ENCODE measurements at places on chromosomes 4 and X.

- DNase-seq = no peak
These were observed 29.1 kb downstream of the PPP2R2C start for GRCh38 chr4:6443035-6444023.

- DNase-seq = no peak
These were observed 27.1 kb downstream of the FAM53A start for GRCh38 chr4:1656986-1657385.

DNA sequence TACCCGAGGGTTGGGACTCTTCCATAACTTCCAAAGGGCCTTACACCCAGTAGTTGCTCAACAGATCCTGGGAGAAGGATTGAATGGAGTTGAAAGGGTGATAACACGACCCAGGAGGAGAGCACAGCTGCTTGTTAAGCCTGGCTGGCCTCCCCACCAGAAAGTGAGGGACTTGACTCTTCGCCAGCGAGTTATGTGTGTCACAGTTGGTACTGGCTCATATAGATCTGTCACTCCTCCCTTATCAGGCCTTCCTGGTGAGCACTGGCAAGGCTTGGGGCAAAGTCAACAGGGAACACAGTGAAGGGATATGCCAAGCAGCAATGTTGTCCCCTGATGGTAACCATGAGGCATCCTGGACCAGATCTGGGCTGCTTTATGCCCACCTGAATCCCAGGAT lies 35.8 kb downstream of the APLN start:
- DNase-seq = no peak

DNA sequence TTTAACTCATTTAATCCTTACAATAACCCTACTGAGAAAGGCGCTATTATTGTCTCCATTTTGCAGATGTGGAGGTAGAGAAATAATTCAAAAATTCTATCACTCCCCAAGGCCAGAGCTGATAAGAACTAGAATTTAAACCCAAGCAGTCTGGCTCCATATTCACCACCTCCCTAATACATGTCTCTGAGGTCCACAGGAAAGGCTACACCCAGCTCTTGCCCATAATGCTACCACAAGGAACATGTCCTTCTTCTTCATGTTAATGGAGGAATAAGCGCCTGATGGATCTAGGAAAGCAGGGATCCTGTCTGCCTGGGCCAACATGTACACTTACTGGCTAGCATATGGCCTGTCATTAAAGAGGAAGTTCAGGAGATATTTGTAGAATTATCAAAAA lies 16.3 kb downstream of the APBB2 start:
- no peak for DNase-seq

GRCh38 chrX:131801066-131801465 lies 222.0 kb upstream of the STK26 start:
- peak; percentile 15 for DNase-seq

DNA sequence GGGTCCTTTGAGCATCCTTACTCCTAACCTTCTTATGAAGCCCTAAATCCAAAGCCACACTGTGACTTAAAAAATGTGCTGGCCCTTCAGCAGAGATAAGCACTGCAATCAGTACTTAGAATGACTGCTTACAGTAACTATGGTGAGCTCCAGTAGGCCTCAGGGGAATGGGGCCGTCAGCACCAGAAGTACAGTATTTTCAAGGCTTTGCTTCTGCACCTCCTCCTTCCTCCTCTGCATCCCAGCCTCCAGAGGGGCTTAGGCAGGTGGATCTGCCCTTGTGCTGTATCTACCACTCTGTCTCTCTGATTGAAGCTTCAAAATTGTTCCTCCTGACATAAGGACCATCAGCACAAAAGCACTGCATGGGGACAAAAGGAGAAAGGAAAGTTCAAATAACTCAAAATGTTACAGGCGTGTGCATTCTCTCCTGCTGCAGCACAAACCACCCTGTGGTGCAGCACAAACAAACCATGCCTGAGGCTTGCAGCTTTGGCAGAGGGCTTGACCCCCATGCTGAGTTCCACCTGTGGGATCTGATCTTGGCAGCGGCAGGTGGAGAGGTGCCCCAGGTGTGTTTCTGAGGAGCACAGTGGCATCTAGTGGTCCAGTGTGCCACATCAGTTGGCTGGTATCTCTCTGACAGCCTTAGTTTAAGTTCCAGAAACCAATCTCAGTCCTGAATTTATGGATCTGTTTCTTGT lies 164.7 kb downstream of the SOWAHB start:
- no peak for DNase-seq

DNA sequence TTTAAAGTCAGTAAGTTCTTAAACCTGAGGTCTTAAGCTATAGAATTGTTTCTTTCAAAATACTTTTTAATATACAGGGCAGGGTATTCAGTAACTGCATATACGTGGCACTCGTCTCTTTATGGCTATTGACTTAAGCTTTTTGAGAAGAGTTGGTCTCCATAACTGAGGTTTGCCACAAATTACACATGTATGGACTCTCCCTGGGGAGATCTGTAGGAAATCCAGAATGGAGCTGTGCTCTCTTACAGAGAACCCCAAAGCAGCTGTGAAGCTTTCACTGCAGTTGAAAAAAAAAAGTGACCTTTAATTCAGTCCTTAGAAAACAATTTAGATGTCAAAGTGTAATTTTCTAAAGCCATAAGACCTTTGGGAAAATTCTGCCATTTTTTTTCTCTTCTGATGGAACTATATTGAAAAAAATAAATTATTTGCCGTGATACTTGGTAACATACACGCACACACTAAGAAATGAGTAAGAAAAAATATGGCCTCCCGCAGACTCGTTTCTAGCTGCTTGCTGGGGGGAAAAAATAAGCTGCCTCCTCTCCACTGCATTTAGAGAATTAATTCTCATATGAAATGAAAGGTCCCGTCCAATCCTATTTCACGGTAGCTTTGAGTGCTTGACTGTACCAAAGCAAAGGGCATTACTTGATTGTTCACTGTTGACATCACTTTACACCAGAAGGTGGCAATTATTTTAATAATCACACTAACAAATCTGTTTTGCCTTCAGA lies 159.4 kb upstream of the TENM3 start:
- DNase-seq = no peak

GRCh38 chr4:169934794-169935429 lies 91.3 kb downstream of the MFAP3L start:
- DNase-seq = no peak

- DNase-seq = no peak
These were observed 57.6 kb downstream of the TBCK start for GRCh38 chr4:106258145-106259045.

DNA sequence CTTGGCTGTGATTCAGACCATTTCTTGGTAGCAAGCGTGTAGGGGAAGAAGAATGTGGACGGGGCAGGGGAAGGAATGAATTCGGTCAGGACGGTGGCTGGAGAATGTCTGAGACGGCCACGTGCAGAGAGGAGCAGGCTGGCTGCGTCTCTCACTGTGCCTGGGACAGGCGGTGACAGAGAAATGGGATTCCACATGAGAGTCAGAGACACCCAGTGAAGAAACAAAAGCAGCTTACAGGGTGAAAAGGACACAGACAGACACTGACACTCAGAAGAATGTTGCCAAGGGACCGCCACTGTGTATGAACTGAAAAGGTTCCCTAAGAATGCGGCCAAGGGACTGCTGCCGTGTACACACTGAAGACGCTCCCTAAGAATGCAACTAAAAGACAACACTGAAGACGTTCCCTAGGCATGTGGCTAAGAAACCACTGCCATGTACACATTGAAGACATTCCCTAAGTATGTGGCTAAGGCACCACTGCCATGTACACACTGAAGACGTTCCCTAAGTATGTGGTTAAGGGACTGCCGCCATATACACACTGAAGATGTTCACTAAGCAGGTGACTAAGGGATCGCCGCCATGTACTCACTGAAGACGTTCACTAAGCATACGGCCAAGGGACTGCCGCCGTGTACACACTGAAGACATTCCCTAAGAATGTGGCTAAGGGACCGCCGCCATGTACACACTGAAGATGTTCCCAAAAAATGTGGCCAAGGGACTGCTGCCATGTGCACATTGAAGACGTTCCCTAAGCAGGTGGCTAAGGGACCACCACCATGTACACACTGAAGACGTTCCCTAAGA lies 49.1 kb downstream of the DHRSX start:
- DNase-seq = peak; percentile 20

- peak; percentile 15 for DNase-seq
These were observed 34.3 kb upstream of the CPEB2 start for GRCh38 chr4:14967982-14968381.

GRCh38 chr4:73871511-73872310 lies 2.5 kb downstream of the CXCL1 start:
- no peak for DNase-seq

GRCh38 chr4:180571516-180572055 lies 1671.6 kb upstream of the TENM3 start:
- no peak for DNase-seq

- no peak for DNase-seq
These were observed 57.8 kb upstream of the PLAC1 start for GRCh38 chrX:134715930-134716619.

- no peak for DNase-seq
These were observed 258.7 kb upstream of the SLC7A11 start for GRCh38 chr4:138500869-138501268.

DNA sequence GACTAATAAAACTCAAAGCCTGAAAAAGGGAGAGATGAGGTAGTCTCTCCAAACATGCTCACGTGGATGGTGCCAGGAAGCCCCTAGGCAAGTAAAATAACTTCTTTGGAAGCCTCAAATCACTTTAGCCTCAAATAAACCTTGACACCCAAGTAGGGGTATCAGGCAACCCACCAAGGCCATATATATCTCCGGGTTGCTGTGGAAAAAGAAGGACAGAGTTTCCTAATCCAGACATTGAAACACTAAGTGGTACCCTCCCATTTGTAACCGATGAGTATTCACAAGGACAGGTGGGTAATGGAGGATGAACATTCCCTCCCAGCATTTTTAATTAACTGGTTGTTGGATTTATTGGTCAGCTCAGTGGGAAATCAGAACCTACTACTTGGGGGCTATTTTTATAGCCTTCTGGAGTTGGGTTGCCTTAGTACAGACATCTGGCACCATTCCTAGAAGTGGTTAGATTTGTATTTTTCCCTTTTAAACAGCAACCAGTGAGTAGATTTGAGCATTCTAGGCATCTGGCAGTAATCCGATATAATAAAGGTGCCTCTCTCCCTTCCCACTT lies 87.7 kb downstream of the GPC3 start:
- no peak for DNase-seq

DNA sequence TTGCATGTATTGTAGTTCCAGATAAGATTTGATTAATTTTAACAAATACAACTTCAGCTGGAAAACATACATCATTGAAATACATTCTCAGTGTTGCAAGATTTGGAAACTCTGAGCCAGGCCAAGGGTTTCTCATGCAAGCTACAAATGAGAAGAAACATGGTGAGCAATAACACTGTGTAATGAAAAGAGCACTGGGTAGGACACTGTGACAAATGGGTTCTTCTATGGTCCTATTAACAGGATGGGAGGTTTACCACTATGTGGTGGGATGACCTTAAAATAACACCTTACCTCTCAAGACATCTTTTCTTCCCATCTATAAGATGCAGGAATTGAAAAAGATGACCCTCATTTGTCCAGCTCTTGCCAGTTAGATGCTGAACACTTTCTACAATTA lies 19.6 kb upstream of the NDNF start:
- DNase-seq = no peak

DNA sequence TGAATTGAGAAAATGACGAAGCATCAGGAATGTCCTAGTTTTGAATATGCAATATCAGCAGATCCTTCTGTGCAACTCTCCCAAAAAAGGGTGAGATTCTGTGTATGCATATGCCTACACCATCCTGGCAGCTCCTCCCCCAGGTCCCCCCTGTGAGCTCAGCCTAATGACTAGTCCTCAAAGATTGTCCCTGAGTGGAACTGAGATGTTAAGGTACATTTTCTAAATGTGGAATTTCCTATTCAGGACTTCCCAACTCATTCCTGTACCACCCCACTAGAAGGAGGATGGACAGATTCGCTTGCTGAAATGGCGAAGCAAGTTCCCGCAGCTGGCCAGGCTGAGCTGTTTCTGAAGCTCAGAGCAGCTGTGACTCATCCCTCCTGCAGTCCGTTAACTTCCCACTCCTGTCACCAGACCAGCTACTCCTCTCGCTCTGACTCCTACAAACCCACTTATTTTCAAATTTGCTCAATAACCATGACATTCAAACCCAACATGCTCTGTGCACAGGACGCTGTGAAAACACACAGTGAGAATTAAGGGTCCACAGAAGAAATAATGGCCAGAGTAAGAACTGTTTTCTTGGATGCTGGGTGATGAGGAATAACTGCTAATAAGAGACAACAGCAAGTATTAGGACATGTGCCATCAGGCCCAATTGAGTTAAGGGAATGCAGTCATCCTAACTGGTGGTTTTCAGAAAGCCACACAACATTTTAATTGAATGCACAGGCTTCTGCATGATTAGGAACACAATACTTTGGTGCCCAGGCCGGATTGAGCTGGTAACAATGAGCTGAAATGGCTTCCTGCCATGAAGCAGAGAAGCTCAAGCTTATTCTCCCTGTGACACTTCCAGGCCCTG lies 40.0 kb upstream of the IRF2 start:
- peak; percentile 82 for DNase-seq

- no peak for DNase-seq
These were observed 93.8 kb upstream of the HELT start for GRCh38 chr4:184924516-184924915.

DNA sequence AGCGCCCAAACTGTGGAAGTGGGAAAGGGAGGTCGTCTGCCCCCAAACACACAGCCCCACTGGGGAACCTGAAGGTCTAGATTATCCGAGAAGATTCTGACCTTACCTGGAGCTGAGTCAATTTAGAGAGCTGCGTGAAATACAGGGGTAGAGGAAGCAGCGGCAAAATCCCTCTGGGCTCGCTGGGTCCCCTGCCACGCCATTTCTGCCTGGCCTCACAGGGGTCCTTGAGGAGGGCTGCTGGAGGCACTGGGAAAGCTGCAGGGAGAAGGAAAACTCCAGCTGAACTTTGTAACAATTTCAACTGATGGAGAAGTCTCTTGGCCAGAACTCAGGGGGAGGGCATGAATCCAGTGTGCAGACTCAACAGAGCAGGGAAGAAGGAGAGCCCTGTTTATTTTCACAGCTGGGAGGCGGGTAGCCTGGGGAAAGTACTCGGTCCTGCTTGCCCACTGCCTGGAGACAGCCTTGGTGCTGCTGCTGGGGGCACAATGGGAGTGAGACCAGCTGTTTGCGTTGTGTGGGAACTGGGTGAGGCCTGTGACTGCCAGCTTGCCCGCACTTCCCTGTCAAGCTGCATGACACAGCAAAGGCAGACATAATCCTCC lies 93.2 kb upstream of the MAPK10 start:
- no peak for DNase-seq

DNA sequence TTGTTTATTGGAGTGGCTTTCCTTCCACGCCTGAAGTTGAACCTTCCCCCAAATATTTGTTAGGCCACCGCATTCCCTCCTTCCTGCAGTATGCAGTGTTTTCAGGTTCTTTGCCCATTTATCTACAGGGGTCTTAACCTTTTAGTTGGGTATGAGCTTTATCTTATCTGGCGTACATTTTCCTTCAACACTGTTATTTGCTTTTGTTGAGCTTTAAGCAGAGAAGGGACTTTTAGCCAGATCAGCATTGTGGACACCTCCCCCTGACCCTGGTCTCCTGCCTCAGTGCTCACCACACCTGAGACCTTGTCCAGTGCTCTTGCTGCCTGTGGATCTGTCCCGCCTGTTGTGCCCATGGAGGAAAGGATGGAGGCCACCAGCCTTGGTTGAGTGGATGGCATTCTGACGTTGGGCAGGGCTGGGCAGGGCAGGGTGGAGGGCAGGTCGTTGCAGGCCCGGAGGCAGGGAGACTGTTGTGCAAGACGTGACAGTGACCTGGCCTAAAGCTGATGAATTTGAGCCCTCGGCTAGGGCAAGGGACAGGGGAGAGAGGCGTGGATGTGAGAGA lies 998 bp upstream of the DUSP9 start:
- no peak for DNase-seq

GRCh38 chrX:44874420-44875184 lies 1.6 kb downstream of the KDM6A start:
- DNase-seq = no peak
